ENCODE measurements at places on chromosomes 13 and 19.

- DNase-seq = no peak
Measured at GRCh38 chr19:42427313-42427712, at the start of gene LIPE. Gene LIPE (minus strand): TSS chr19:42427388. CDS start chr19:42427149, 239 bp downstream.

DNA sequence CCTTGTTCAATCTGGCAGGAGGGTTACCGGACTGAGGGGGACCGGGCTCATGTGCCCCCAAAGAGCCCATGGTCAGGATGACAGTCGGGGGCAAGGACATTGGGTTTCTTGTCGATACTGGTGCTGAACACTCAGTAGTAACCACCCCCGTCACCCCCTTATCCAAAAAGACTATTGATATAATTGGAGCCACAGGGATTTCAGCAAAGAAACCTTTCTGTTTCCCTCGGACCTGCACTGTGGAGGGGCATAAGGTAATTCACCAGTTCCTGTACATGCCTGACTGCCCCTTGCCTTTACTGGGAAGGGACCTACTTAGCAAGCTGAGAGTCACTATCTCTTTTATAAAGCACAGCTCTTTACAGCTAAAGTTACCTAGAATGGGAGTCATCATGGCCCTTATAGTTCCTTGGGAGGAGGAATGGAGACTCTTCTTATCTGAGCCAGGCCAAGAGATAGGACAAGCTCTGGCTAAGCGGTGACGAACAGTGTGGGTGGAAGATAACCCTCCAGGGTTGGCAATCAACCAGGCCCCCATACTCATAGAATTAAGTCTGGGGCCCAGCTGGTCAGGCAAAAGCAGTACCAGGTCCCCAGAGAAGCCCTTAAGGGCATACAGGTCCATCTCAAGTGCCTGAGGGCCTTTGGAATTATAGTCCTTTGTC, 603.7 kb downstream of the UQCRFS1 start:
- no peak for DNase-seq

DNA sequence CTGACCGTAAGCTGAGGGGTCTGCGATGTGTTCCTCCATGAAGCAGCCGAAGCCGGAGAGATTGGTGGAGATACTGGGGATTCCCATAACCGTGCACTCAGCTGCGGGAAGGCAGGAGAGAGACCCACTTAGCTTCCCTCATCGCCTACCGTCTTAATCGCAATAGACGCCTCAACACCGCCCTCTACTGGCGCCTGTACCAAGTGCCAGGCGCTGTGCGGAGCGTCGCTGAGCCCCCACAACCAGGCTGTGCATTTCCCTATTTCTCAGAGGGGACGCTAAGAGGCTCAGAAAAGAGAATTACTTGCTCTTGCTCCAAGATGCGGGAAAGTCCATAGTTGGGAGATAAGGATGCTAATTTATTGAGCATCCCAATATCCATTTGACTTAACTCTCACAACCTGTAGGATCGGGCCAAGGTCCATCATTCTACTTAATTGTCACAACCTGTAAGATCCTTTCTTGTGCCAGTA, 5.8 kb downstream of the FTL start:
- no peak for DNase-seq

DNA sequence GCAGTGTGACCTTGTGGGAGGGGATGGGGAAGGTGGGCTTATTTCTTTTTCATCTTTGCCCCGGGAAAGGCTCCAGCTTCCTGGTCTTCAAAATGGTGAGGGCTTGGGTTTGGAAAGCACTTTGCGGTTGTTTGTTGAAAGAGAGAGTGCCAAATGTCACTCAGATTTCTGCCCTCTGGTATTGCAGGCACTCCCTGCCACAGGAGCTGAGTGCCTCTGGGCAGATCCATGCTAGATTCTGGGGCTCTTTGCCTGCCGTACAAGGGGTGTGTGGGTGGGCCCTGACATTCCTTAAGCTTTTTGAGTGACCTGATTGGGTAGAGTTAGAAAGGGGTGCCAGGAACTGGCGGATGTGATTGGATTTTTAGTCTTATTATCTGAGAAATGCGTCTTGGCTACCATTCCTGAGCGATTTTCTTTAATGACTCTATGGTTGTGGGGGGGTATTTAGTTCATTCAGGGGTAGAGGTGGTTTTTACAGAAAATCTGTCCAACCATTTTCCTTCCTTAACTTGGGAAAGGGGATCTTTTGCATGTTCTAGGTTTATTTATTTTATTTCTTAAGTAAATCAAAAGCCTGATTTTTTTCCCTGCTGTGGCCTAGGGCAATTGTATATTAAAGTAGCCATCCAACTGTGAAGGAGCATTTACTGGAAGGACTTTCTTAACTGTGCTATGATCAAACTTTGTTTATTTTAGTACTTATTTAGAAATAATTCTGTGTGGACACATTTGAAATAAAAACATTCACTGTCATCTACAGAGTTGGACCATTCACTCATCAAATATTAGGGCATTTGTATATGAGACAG, 3.2 kb downstream of the ARHGAP35 start:
- no peak for DNase-seq

DNA sequence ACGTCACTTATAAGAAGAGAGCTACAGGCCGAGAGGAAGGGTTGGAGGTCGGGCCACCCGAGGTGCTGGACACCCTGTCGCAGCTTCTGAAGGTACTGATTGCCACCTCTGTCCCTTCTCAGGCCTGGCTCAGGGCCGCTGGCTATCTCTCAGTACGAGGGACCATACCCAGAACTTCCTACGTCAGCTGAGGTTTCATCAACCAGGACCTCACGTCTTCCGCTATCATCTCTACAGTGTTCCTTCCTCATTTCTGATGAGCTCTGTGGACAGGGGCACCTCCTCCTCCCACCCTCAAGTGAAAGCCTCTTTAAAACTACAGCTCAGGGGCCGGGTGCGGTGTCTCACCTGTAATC, 58.2 kb upstream of the USE1 start:
- no peak for DNase-seq

DNA sequence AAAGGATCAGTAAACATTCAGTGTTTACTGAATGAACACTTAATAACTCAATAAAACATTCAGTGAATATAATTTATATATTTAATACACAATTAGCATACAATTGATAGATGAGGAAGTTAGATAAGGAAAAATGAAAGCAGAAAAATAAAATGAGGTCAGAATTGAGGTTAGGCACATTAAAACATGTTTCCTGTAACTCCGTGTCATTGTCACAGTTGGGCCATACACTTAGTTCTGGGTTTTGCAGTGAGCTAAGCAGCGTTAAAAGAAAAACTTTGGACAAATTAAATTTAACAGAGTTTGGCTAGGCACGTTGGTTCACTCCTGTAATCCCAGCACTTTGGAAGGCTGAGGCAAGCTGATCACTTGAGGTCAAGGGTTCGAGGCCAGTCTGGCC, 71.4 kb downstream of the MIPEP start:
- DNase-seq = no peak

GRCh38 chr19:6187374-6187773, 51.9 kb downstream of the ACSBG2 start:
- DNase-seq = no peak

DNA sequence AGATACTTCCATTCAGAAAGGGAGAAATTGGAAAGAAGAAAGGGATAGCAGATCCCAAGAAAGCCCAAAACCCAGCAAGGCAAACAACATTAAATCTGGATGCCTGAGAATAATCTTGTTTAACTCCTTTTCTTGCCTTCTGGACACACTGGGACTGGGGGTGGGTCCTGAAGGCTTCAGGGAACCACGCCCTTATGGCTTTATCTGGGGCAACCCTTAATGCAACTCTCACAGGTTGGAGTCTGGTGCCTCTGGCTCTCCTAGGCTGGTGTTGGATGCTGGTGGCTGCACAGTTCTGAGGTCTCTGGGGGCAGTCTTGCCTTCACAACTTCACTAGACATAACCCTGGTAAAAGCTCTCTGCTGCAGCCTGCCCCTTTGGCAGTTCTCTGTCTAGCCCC, 27.9 kb downstream of the PAN3 start:
- no peak for DNase-seq

DNA sequence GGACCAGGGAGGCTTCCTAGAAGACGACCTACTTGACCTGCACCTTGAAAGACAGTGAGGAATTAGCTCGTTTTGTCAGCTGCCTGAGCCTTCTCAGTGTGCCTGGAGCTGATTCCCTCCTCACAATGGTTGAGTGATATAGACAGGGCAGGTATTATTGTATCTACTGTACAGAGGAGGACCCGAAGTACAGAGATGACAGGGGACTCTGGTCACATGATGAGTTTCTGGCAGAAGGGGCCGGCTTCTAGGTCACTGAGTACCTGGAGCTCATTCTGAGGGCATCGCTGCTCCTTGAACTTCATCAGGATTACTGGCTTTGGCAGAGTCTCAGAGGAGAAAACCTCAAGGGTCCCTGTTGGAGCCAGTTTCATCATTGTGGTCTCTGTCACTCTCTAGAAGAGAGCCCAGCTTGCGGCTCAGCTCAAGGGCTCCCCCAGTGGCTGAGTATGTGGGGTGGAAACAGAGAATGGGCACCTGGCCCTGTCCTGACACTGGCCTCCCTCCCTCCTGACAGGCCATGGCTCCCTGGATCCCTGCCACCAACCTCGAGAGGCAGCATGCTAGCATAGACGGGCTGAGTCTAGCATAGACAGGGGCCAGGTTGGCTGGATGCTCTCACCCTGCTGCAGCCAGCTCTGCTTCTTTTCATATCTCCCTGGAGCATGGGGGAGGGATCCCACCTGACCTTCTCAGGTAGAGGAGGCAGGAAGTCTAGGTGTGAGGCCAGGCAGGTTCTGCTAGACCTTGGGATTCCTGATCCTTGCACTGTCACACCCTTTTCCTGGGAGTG, 38.7 kb downstream of the NFIX start:
- no peak for DNase-seq

DNA sequence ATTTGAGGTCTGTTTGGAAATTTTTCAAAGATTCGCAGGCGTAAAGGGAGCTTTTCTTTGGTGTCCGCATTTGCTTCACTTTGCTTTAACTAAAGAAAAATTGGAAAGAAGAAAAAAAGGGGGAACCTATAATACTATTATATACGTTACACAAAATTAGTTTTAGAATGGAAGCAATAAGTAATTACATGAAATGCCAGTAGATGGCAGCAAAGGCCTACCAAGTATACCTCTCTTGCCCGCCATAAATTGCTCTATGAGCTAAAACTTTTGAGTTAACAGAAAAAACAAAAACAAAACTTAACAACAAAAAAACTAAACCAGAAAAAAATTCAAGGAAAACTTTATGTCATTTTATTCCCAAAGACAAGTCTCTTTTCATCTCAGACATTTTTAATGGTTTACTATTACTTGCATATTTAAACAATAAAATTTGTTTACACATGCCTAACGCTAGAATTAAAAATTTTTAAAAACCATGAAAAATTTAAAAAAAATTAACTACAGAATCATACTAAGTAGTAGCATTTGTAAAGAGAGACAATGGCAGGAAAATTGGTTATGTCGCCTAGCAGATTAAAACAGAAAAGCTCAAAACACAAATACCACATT, 271.4 kb downstream of the NALCN start:
- no peak for DNase-seq

DNA sequence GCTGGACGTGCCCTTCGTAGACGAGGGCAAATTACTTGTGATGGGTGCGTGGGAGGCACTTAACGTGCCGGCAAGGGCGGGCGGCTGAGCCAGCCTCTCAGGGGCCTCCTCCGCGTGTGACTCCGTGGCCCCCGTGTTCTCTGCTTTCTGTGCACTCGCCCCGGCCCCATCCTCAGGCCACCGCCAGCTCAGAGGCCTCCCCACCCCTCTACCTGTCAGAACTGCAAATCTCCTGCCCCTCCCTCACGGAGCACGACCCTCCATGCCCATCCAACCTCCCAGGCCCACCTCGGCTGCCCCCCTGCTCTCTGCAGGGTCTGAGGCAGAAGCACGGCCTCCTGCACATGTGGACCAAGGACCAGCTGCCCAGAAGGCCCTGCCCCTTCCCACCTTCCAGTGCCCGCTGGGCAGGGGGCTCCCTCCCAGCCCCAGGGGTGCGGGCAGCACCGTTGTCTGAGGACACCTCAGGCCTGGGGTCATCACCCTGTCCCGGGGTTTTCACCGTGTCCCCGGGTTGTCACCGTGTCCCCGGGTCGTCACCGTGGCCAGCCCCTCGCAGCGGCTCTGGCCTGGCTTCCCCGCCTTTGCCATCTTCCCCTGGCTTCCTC, 44.5 kb downstream of the TMEM255B start:
- no peak for DNase-seq

- no peak for DNase-seq
Measured at GRCh38 chr19:15330801-15331418, 1.4 kb downstream of the BRD4 start.

GRCh38 chr19:18161636-18162002, 8.7 kb downstream of the PIK3R2 start:
- DNase-seq = no peak

DNA sequence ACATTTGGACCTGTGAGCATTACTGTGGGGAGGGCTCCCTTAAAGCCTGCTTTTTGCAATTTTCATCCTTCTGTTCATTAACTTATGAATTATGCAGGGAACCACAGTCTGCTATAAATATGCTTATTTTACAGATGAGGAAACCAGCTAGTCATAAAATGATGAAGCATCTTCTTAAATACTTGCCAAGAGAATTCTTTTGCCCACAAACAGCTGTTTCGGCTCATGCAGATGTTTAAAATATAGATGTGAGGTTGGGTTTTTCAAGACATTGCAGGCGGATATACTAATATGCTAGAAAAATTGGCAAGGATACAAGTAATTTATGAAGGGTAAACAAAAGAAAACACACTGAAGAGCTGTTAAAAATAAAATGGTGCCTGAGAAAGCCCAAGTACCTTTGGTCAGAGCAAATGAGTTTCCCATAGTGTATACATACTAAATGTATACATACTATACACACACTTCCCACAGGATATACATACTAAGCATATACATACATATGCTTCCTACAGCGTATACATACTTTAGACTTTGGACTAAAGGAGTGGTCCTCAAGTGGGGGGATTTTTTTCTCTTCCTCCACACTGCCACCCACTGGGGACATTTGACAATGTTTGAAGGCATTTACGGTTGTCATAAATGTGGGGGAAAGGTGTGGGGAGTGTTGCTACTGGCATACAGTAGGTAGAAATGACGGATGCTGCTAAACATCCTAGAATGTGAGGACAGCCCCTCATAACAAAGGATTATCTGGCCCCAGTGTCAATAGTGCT, 164.9 kb upstream of the CSNK1A1L start:
- DNase-seq = no peak

- DNase-seq = no peak
Measured at GRCh38 chr13:110644892-110645521, 29.7 kb downstream of the NAXD start.

GRCh38 chr13:66977161-66977560, 253.0 kb downstream of the PCDH9 start:
- DNase-seq = no peak

DNA sequence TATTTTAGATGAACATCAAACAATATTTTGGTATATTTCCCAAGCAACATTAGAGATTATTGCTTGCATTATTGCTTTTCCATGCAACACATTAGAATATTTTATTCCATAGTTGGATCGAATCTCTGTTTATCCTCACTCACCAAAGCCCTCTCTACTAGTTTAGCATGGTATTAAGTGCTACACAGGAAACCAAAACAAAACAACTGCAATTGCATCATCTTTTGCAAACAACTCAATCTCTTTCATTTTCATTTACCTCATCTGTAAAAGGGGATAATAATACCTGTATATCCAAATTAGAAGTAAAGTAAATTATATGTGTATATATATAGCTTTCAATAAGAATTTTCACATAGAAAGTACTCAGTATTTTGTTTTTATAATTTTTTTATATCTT, 147.8 kb upstream of the PCDH9 start:
- DNase-seq = no peak

- DNase-seq = no peak
Measured at GRCh38 chr13:23292586-23292985, 111.8 kb downstream of the SGCG start.

- DNase-seq = no peak
Measured at GRCh38 chr19:47573071-47574026, at the start of gene ZNF541. Gene ZNF541 (minus strand): TSS chr19:47573148. CDS start chr19:47555856, 17,292 bp downstream.

- no peak for DNase-seq
Measured at GRCh38 chr13:25170554-25171111, 1.5 kb downstream of the AMER2 start.

All from GOT3 (cell line).